ENCODE measurements at places on chromosomes 1 and 21.

DNA sequence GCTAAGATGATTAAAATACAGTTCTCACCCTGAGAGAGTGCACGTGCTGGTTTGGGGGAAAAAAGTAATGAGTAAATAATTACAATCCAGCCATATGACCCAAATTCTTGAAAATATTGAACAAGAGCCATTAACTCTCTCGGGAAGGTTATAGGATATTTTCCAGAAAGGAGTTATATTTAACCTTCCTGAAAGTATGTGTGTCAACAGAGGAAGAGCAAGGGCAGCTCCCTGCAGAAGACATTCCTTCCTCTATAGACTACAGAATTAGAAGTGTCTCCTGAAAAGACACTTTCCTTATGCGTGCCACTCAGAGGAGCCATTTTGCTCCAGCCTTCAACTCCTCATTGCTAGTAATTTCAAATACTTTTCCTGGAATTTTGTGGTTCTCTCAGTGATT, 648.7 kb downstream of the USP25 start:
- DNase-seq, result no peak

DNA sequence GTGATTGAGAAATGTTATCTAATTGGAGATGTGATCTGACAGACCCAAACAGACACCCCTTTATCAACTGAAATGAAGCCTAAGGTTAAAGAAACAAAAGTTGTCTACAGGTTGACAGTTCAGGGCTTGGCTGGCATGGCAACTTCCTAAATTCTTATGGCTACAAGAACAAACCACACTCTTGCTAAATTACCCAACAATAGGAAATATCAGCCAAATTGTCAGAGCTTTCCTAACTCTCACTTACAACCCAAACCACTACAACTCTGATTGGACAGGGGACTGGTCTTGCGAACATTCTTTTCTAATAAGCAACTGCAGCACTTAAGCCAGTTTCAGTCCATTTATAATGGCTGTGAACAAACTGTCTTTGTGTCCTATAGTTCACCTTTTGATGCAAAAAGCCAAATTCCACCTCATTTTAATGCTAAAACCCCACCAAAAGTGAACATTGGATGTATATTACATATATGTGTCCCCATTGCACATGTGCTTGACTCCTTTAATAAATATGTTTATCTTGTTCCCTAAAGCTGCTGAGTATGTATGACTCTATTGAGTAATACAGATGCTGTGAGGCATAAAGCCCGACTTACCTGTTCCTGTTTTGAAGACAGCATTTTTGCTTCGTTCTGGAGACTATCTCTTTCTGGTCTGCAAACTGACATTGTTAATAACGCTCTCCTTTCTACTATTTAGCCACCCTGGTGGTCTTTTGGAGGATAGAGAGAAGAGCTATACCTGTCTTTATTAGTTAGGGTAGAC, 101.3 kb upstream of the HMCN1 start:
- no peak for DNase-seq

DNA sequence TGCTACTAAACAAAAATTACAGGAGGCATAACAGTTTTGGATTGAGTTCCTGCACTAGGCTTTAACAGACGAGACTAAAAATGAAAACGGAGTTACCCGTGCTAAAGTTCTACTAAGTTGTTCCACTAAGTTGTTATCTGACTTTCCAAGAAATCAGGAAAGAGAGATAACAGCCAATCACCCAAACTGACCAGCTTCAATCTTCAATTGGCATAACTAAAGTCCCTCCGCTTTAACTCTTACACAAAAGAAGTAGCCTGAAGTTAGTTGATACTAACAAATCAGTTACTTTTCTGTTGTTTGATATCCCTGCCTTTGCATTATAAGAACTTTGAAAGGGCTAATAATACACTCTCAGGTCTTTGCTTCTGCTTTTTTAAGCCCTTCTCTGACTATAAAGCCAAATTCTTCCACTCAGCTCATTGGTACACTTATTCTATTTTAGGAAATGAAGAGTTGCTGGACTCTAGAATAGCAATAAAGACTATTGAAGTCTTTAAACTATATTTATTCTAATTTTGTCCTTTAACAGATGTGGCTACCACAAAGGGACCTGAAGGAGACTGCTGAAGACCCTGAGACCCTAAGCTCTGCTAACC, 61.3 kb downstream of the TESK2 start:
- no peak for DNase-seq

GRCh38 chr1:12548279-12548972, 69.6 kb downstream of the DHRS3 start:
- no peak for DNase-seq

GRCh38 chr1:89590341-89591080, 42.4 kb upstream of the LRRC8C start:
- DNase-seq, result no peak

GRCh38 chr1:109466452-109467300, at the start of gene SYPL2:
Gene SYPL2, plus strand, starts transcription at chr1:109466546. Its CDS starts 298 bp downstream, at chr1:109466844.
- DNase-seq, result no peak

GRCh38 chr1:44302541-44302940, 52.5 kb downstream of the ERI3 start:
- no peak for DNase-seq

GRCh38 chr1:198141668-198142351, 15.0 kb upstream of the NEK7 start:
- DNase-seq, result no peak

DNA sequence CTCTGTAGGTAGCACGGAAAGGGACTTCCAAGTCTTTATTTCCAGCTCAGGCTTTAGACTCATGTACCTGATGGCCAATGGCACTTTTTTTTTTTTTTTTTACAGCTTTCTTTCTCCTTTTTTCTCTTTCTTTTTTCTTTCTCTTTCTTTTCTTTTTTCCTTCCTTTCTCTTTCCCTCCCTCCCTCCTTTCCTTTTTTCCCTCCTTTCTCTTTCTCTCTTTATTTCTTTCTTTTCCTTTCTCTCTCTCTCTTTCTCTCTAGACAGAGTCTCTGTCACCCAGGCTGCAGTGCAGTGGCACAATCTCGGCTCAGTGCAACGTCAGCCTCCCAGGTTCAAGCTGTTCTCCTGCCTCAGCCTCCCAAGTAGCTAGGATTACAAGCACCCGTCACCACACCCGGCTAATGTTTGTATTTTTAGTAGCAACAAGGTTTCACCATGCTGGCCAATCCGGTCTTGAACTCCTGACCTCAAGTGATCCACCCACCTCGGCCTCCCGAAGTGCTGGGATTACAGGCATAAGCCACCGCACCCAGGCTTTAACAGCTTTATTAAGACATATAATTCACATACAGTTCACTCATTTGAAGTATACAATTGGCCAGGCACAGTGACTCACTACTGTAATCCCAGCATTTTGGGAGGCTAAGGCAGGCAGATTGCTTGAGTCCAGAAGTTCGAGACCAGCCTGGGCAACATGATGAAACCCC, 5.1 kb upstream of the DCAF8 start:
- DNase-seq, result no peak

DNA sequence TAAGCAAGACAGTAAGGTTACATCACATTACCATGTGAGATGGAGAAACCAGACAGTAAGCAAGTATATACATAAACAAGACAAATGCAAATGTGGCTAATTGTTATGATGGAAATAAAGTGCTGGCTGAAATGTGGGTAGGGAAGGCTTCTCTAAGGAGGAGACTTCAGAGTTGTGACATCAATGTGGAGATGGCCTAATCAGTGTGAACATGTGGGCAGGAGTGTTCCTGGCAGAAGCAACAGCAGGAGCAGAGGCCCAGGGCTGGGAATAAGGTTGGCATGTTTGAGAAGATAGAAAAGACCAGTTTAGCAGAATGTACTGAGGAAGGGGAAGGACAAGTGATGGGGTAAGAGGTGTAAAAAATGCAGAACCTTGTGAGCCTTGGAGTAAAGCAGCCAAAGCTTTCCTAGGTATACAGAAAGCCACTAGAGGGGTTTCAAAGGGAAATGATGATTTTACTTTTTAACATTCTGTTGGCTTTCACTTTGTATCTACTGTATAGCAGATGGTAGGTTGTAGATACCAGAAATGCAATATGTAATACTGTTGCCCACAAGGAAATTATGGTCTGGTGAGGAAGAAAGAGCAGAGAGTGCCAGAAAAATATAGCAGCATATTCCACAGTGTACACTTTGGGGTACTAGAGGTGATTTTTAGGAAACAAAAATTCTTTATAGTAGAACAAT, 197.4 kb downstream of the FGGY start:
- DNase-seq, result no peak

DNA sequence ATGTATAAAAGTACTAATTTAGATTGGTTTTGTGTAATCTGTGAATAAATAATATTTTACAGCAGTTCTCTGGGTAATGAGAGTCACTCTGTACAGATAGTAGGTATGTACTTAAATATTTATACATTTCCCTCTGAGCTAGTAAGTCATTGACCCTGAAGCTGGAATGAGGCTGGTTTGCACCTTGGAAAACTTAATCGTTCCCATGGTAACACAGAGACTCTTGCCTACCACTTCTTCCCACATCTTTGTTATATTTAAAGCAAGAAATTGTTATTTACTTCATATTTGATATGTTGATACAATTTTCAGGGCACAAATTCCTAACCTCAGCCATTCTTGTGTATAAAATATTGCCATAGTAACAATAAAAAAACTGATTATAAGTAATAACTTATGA, 13.3 kb upstream of the DR1 start:
- no peak for DNase-seq

DNA sequence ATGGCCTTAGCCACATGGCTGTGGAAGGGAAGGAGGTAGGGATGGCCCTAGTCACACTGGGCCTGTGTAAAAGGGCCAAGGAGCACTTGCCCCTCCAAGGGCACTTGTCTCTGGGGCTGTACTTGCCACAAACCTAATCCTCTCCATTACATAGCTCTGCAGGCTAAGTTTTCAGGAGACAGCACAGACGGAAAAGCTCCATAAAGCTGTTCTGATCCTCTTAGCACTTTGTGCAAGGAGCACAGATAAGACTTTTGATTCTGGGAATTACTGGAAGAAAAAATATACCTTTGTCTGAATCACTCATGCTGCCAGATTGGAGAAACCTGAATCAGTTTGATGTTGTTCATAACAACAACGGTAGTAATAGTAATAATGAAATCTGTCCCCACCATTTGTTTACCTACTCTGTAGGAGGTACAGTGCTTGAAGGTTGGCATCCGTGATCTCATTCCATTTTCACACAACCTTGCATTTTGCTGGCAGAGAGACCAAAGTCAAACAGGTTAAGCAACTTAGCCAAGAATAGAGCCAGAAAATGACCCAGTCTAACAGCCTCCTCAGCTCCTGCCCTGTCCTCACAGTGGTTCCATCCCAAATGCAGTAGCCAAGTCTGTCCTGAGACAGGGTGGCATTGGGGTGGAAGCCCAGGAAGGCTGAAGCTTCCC, 207.1 kb downstream of the ROR1 start:
- no peak for DNase-seq

- no peak for DNase-seq
These were observed 72.9 kb downstream of the CCDC185 start for GRCh38 chr1:223466151-223466550.

DNA sequence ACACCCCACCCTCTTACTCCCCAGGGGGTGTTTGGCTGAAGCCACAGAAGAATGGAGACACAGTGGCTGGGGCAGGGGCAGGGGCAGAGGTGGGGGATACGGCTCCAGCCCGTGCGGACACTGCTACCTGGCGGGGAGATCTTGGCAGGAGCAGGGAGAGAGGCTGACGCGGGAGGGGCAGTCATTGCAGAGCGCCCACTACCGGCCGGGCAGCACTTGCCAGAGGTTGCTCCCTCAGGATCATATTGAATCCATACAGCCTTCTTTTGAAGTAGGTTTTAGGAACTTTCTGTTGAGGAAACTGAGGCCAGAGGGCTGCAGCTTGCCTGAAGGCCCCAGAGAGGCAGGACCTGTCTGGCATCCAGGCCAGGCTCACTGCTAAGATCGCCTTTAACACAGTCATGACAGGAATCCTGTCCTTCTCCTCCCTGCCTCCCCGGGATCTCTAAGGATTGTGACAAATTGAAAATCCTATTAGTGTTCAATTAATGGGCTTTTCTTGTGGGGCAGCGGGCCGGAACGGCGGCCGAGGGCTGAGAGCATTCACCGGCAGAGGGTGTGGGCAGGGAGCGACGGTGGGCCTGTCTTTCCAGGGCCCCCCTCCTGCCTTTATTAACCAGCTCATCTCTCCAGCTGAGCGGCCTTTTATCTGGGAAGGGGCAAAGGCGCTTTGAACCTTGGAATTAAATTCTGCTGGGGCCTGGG, 65.5 kb upstream of the WNT4 start:
- no peak for DNase-seq

DNA sequence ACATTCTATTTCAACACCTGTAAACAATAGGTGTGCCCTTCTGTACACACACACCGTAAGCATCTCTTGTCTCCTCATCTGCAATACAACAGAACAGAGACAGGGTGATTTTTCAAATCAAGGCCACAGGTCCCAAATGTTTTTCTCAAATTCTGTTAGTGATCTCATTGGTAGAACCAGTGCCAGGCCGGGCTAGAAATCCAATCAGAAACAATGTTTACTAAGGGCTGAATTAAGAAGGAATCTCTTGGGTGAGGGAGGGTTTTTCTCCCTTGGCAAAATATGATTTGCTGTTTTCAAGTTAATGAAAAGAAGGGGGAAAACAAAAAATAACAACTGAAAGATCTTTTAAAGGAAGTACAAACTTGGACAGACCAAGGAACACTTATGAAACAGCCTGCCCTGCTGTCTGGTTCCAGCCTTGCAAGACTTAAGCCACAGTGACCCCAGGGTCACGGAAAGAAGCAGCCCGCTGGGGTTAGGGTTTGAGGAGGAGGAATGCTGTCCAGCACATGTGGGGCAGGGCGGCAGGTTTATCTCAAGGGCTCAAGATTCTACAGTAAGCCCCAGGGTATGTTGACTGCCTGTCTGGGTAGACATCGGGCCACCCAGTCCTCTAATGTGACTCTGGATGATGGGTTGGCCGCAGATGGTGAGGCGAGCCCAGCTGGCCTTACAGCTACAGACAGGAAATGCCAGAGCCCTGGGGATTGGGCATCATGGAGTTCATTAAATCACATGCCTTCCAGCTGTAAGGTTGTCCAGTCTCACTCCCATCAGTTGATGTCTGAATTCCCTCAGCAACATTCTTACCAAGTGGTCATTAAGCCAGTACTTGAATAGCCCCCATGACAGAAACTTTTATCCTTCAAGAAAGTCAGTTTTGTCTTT, 73.3 kb upstream of the SLC44A3 start:
- no peak for DNase-seq

DNA sequence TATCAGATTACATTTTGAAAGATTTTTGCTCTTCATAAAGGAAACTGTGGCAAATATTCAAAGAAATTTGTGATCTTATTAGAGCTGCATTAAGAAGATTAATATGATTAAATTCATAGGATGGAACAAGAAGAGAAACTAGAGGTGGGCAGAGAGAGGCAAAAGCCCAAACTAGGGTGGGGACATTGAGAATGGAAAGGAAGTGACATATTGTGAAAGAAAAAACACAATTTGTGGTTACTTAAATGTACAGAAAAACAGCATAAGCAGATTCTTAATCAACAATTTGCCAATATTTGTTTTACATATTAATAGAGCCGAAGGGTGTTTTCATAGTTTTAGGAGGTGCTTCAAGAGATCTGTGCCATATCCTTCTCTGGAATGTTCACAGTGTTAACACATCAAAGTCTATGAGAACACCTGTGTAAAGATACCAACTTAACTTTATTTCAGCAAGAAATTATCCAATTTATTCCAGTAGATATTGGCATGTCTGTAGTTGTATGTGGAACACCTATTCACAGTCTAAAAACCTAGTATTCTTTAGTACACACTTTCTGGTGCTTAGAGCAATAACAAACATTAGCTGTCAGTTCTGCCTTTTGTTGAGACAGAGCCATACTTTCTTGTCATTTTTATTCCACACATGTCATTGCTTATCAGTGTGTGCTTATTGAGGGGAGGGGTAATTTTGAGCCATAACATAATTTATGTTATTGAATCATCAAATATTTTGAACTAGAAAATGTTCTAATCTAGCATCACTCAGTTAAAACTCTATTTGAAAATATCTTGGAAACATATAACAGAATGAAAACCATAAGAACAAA, 401.5 kb downstream of the PTPRC start:
- DNase-seq, result no peak
